Stimulated activated CD8-positive, alpha-beta memory T cell treated with anti-CD3 and anti-CD28 coated beads, Interleukin-12 subunit alpha, Interleukin-12 subunit beta, amount 100 ng/mL, for 4 hours (primary cell): ENCODE measurements at places on chromosomes 3 and 15.

- DNase-seq: no peak
Measured at GRCh38 chr3:59717679-59718205, 667.9 kb upstream of the CFAP20DC start.

DNA sequence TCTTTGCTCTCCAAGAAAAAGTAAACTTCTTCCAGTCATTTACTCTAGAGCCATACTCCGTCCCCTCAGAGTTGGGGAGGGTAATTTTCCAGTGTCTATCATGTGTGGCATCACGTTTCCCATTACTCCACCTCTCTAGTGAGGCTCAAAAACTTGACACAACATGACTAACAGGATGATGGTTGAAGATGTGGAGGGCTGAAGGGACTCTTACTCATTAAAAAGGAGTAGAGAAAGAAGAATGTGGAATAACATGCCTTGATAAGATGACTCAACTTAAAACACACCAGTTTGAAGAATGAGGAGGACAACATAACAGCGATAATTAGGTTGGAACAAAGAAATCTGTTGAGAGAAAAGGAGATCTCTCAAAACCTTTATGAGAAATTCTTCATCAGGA lies 894.3 kb downstream of the OTOL1 start:
- no peak for DNase-seq

- DNase-seq: no peak
Measured at GRCh38 chr15:52254391-52254790, 41.2 kb downstream of the MYO5C start.

- DNase-seq: no peak
Measured at GRCh38 chr15:99124641-99125040, 19.8 kb downstream of the SYNM start.

DNA sequence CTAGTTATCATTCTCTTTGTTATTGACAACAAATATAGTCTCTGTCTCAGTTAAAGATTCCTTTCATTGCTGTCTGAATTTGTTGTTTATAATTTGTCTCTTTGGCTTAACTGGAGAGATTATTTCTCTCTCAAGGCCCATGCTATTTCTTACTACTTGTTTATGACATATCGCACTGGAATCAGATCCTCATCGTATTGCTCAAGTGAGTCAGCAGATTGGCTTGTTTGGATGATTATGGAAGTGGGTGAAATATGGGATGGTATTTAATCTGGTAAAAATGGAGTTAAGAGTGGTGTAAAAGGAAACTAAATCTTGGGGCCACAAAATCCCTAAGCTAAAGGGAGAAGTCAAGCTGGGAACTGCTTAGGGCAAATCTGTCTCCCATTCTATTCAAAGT lies 613.1 kb downstream of the SI start:
- DNase-seq: no peak

DNA sequence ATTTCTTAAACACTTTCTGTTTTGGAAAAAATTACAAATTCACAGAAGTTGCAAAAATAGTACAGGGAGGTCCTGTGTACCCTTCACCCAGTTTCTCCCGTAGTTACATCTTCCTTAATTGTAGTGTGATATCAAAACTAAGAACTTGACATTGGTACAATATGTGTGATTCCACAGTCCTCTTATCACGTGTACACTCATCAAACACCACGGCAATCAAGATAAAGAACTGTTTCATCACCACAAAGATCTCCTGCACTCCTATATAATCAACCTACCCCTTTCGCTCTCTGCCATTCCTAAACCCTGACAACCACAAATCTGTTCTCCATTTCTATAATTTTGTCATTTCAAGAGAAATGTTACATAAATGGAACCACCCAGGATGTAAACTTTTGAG lies 31.4 kb downstream of the POMGNT2 start:
- no peak for DNase-seq

GRCh38 chr3:54376939-54377578 lies 254.7 kb downstream of the CACNA2D3 start:
- no peak for DNase-seq

GRCh38 chr3:36812240-36812639 lies 47.9 kb upstream of the DCLK3 start:
- DNase-seq: no peak

DNA sequence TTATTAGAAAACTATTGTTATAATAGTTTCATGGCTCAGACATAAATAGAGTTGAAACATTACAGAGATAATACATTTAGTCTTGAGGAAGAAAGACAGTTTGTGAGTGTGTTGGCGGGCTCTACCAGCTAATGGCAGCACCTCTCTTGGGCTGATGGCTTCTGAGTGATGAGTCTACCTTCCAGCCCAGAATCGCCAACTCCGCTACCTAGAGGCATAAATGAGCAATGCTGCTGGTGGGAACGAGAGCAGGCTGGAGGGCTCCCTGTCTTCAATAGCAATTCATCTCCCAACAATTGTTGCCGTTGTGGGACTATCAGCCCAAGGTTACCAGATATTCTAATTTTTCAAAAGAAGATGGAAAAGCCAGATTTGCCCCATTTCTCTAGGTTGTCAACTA lies 388.7 kb downstream of the FOXP1 start:
- DNase-seq: no peak

DNA sequence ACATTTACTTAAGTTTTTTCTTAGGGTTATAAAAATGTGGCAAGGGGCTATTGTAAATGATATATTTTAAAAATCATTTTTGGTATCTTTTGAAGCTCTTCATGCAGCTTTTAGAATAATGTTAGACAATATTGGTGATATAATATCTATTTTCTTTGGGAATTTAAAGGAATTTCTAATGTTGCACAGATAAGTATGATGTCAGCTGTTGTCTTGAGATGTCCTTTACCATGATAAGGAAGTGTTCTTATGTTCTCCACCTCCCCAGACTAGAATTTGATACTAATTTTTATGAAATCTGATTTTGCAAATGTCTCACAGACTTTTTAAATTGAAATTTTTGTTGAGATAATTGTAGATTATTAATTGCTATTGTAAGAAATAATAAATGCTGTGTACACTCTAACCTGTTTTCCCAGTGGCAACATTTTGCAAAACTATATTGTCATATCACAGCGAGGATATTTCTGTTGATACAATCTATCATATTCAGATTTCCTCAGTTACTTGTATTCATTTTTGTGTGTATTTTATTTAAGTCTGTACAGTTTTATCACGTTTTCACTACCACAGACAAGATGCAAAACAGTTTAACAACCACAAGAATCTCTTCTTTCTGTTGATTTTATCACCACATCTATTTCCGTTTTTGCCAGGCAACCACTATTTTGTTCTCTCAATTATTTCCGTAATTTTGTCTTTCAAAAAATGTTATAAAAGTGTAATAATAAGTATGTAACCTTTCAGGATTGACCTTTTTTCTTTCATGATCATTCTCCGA lies 55.4 kb downstream of the SPRED1 start:
- DNase-seq: no peak

DNA sequence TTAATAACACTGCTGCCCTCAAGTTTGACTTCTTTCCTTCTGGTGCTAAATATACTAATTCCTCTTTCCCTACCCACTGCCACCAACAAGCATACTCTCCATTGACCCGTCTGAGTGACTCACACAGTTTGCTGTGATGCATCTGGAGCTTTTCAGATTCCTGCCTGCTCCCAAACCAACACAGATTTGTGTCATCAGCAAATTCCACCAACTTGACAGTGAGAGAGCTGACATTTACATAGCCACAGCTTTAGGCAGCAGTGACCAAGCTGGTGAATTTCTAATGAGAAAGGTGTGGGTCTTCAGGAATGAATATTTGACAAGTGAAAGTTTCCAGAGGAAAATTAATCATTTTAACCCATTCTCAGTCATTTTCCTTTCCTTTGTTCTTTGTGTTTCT lies 96.5 kb upstream of the PRICKLE2 start:
- DNase-seq: no peak

DNA sequence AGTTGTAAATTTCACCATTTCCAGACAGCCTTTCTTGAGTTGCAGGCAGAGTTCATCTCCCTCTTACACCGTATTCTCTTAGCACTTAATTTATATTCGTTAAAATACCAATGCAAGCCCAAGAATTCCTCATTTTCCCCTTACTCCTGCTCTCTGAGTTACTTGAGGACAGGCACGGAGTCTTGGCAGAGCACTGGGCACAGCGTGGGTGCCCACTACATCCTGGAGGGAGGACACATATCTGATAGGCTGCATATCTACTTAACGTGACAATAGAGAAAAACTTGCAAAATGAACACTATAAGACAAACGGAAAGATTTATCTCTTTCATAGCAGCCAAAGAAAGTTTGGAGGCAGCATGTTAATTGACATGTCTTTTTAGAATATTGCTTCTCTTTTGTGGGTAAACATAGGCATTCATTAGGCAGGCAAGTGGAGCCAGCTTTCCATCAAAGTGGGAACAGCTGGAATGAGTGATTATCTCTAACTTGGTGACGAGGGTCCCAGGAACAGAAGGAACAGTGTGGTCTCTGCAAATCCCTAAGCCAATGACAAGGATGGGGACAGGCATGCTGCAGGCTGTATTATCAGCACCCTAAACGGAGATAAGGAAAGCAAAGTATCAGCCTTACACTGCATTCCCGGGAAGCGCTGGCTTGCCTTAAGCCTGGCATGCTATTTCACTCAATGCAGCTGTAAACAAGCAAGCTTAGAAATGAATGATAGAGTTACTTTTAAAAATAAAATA lies 116.5 kb downstream of the RTP4 start:
- no peak for DNase-seq

DNA sequence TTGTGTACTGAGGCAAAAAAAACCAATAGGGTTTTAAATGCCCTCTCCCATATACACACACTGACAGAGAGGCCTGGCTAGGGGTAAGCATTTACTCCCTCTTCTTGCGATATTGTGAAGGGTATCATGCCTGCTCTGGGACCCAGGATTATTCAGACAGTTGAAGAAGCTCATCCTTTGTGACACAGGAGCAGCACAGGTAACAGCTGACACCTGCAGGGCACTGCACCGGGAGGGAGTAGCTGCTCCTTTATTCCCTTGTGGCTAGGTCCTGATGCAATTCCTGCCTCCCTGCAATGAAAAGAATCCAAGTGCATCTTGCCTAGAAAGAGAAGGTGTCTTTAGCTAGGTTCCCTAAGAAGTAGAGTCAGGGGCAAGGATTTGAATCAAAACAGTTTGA lies 23.4 kb downstream of the POMGNT2 start:
- no peak for DNase-seq
